ENCODE measurements at places on chromosomes 2 and 18. TPM values are rescaled to one million over a fixed set of nuclear protein-coding genes. Genes with fewer than 3 reads are reported as not detected.

The ACP1 gene
- 89.5 TPM for total RNA-seq

The COLEC12 gene
- 3.9 TPM for total RNA-seq

The TTL gene
- total RNA-seq, result 43.5 TPM

The KHK gene
- 1.3 TPM for total RNA-seq

The SERPINB11 gene
- total RNA-seq, result not detected

The PAIP2B gene
- under 0.01 TPM for total RNA-seq

The POMC gene
- total RNA-seq, result 0.32 TPM

The KCNE4 gene
- total RNA-seq, result 13.4 TPM

The SLC5A7 gene
- not detected for total RNA-seq

The EHD3 gene
- total RNA-seq, result 48.8 TPM

The ACKR3 gene
- not detected for total RNA-seq

The SEH1L gene
- 56.6 TPM for total RNA-seq

The ZNF892 gene
- total RNA-seq, result 4.2 TPM

The CRYGC gene
- not detected for total RNA-seq

The GDF7 gene
- total RNA-seq, result 12.2 TPM

The DPP10 gene
- total RNA-seq, result 0.32 TPM

The TGFBRAP1 gene
- 29.4 TPM for total RNA-seq

The SERPINB8 gene
- total RNA-seq, result 23.5 TPM

The IL18RAP gene
- total RNA-seq, result not detected

The MSTN gene
- total RNA-seq, result under 0.01 TPM

The ALPP gene
- not detected for total RNA-seq

The HOXD10 gene
- 58.7 TPM for total RNA-seq

Data from fibroblast of villous mesenchyme (primary cell).